Effector CD4-positive, alpha-beta T cell (primary cell): ENCODE measurements at places on chromosomes 1 and 21.

DNA sequence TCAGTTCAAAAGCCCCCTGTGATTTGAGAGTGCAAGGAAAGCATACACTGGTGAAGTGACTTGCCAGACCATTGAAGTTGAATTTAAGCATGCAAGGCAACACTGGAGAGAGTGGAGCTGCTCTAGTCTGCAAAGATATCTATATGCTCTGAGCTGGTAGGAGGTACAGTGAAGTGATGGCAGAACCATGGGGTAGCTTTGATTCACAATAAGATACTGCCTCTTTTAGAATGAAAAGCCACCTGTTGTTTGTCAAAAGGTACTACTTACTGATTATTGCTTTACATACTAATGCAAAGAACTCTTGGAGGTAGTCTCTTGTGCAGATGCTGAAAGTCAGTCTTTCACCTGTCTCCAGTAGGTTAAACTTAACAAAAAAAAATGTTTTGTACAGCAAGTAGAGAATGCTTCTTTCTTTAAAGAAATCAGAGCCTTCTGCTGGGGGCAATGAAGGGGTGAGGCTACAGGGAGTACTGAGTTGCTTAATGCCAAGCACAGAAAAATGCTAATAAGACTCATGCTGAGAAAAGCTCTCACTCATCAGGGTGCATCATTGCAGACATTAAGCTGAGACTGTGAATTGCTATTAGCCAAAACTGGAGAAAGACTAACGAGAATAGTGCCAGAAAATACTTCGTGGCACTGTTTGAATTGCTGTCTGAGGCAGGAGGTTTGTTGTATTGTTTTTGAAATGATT is 1150.5 kb upstream of the TMPRSS15 start:
- no peak for DNase-seq

DNA sequence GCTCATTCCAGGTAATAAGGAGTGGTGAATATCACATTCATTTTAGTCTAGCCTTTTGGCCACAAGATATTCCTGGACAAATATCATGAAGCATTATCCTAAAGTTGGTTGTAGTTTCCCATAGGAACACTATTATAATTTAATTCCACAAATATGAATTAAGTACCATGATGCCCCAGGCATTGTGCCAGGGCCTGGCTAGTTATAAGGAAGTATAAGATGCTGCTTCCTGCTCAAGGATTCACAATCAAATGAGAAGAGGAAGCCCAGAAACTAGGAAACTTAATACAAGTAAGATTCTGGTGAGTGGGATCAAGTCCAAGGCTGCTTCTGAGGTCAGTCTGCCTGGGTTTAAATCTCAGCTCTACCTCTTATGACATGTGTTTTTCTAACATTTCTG is 30.6 kb upstream of the ZP4 start:
- DNase-seq = no peak

DNA sequence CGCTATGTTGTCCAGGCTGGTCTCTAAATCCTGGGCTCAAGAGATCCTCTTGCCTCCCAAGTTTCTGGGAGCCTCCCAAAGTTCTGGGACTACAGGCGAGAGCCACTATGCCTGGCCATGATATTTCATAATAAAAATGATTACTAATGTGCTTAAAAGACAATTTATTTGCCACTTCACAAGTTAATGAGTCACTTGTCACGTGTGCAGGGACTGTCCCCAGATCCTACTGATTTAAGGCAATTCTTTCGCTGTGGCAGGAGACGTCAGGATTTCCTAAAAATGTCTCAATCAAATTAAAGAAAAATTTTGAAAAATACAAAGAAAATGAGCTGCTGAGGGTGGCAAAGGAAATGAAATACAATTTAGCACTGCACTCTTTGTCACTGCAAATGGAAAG is 43.5 kb downstream of the B3GALNT2 start:
- no peak for DNase-seq

DNA sequence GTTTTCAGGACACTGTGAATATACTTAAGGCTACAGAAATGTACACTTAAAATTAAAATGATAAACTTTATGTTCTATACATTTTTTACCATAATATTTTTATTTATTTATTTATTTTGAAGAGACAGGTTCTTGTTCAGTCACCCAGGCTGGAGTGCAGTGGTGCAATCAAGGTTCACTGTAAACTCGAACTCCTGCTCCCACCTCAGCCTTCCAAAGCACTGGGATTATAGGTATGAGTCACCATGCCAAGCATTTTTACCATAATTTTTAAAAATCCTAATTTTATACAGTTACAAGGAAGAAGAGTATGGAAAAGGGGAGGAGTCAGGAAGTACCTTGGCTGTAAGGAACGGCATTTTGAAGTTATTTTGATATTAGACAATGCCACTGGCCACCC is 23.6 kb upstream of the ANGPTL3 start:
- no peak for DNase-seq

DNA sequence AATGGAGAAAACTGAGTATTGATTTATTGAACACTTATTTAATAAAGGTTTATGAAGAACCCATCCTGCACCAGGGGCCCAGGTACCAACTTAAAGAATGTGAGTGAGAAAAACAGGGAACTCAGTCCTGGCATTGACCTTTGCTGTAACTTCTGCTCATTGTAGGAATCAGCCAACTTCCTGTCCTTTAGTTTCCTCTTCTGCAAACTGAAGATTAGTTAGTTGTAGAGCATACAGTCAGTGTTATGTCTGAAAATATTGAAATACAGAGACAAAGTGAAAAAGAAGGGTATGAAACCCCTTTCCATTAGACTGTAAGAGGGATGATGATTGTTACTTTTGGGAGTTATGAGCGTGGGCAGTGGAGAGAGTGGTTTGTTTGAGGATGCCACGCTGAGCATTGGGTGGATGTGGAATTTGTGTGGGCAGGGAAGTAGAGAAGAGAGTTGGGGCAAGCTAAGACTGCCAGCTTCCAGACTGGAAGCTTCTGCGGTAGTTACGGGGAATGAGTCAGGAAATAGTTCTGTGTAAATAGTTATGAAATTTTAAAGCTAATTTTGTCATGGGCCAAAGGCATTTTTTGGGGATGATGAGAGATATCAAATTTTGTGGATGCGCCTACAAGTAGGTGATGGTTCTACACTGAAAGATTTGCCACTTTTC is 89.2 kb downstream of the GPR88 start:
- DNase-seq = no peak
